Activated CD4-positive, CD25-positive, alpha-beta regulatory T cell (primary cell): ENCODE measurements at places on chromosomes 3 and 15.

DNA sequence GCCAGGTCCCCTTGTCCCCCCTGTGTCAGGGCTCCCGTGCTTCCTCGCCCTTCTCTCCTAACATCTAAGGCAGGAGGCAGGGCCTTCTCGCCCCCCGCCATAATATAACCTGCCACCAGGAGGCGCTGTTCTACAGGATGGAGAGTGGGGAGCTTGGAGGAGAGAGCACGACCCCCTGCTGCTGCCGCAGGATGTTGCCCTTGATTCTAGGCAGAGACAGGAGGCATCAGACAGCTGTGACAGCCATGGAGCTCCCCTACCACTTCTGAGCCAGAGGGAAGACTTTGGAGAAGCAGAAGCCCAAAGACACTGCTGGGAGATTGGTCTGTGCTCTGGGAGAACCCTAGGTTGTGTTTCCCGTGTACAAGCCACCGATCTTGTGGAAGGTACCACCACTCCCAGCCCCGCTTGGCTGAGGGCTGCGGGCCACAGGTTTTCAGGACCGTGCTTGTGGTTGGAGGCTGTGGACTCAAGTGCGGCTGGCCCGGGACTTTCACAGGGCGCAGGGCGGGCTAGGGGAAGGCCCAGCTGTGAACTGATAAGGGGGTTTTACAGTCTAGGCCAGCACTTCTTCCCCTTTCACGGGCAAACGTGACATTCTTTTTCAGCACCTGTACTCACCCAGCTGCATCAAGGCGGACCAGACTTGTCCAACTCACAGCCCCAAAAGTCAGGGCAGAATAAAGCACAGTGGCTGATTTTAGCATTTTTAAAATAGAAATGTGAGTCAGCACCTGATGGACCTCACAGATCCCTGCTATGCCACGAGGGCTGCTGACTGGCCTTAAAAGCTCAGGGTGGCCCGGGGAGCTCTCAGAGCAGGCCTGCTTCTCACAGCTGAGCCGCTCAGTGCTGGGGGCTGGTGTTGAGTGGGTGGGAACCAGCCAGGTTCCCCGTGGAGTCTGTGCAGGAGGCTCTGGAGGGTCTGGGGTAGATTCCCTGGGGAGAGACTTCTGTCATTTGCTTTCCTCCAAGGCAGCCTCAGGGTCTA is 2.6 kb upstream of the TIGIT start:
- peak; percentile 98 for DNase-seq

- DNase-seq, result no peak
These were observed 13.5 kb upstream of the TIPIN start for GRCh38 chr15:66369773-66370651.

DNA sequence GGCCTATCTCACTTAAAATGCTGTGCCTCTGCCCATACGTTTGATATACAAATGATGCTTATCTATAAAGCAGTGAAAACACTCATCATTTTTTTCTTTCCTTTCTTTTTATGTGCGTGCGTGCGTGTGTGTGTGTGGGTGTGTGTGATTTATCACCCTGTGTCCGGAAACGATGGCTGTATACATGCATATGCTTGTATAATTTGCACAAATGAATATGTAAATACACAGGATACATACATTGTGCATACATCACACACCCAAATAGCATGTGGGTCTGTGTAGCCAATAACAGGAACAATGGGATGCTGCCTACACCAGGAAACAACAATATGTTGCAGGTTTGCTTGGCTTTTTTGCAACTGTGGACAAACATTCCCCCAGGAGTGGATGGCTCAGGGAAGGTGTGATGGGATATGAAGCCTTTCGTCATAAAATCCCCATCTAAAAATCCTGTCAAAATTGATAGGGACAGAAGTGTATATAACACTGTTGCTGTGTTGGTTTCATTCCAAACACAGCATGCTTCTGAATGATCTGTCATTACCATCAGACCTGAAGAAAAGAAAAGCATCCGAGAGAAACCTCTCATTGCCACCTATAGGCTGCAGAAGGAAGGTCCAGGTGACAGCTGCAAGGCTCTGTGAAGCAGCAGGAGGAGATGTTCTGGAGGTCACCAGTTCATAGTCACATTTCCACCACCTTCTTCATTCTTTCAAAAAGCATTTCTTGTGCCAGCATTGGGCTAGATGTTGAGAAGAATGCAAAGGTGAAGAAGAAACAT is 503.9 kb upstream of the NR2F2 start:
- no peak for DNase-seq

DNA sequence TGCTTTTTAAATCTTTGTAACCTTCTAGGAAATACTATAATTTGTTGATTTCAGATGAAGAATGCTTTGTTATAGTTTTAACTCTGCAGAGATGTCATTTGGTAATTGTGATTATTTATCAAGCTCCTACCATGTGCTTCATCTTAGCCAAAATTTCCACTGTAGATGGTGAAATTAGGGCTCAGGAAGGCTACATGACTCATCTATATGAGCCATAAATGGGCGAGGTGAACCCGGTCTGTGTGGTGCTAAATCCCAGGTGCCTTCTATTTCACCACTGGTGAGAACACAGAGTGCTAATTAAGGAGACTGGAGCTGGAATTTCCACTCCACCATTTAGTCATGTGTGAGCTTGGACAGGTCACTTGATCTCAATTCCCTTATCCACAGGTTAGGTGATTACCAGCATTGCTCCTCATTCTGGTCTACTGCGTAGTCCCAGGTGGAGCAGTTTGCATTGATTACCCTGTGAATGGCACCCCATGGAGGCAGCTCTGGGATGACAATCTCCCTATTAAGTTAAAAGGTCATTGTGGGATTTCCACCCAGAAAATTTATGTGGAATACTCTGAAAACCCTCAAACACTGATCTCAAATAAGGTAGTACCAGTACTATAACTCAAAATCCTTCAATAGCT is 2.8 kb upstream of the CCR3 start:
- no peak for DNase-seq

DNA sequence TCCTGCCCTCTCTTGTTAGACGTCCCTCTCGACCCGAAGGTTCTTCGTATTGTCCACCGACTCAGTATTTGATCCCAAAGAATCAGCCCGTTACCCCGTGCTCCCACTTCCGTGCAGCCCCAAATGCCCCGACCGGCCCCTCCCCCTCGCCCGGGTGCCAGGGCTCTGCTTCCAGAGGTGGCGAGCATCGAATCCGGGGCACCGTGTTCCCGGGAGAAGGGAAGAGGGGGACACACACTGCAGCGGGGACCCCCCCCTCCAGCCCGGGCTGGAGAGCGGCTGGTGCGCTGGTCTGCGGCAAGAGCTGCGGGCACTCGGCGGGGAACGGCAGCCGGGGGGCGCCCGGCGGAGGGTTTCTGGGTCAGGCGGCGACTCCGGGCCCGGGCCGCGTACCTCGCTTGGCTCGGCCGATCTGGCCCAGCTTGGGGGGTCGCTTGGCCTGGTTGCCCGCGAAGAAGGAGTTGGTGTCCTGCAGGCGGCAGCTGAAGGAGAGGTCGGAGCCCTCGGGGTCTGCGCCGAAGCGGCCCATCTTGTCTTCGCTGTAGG is 556 bp downstream of the CAMK2N2 start:
- DNase-seq, result no peak

DNA sequence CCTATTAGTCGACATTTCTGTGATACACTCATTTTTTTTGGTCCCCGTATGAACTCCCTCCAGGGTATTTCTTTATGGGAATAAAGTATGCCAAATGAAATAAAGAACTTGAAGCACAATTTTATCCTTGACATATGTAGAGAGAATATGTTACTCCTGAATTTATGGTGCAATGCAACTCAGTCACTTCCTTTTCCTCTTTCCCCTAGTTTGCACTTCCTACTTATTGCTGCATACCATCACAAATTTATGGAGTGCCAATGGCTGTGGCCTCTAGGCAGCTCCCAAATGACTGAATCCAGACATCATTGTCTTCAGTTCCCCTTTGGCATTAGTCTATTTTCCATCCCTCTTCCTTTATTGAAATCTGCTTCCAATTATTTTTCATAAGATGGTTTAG is 403.5 kb downstream of the FHIT start:
- DNase-seq, result no peak

GRCh38 chr3:188246905-188247304 is 92.9 kb downstream of the LPP start:
- no peak for DNase-seq

GRCh38 chr15:83585601-83586335 is 68.2 kb upstream of the ADAMTSL3 start:
- no peak for DNase-seq

- no peak for DNase-seq
These were observed 141.7 kb downstream of the RPLP1 start for GRCh38 chr15:69593981-69594966.

GRCh38 chr15:25891081-25891480 is 28.0 kb upstream of the ATP10A start:
- DNase-seq, result no peak

DNA sequence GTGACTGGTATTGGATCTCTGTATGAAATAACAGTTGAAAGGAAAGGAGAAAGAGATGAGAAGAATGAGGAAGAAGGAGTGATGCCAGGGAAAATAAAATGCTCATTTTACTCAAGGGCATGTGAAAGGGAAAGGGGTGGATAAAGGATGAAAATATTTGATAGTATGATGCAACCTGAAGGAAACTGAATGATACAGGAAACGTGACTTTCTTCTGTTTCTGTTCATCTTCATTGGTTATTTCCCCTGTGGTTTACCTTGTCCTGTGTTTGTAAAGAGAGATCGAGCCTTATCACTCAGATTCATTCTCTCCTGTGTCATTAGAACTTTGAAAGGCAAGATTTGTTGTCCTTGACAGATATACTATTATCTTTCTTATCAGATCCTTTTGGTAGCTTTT is 243.6 kb upstream of the SLITRK3 start:
- DNase-seq, result no peak

GRCh38 chr3:157876556-157876955 is 229.7 kb downstream of the SHOX2 start:
- no peak for DNase-seq

GRCh38 chr3:193744048-193744821 is 151.2 kb downstream of the OPA1 start:
- no peak for DNase-seq

DNA sequence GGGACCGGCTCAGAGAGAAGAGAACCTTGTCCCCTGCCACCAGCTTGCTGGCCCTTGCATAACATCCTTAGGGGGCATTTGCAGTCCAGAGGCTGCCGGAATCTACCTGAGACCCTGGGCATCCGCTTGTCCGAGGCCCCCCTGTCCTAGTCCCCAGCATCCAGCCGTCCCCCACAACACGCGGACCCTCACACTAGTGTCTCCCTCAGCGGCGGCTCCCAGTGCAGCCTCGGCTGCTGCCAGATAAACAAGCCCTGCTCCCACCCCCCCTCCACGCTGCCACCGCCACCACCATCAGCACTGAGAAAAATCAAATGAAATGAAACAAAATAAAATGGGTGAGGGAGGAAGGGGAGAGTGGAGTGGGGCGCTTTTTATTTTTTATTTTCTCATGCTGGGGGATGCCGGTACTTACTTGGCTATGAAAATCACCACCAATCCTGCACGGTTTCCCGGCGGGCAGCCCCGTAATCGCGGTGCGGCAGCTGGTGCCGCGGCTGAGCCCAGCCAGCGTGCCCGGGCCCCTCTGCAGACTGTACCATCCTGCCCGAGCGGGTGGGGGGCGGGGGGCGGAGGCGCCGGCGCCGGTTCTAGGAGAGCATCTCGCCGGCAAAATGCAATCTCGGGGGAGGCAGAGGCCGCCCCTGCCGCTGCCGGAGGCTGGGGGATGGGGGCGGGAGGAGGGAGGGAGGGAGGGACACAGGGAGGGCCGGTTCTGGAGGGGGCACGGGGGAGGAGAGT is at the start of gene ATP2B2:
ATP2B2 (minus strand) TSS at position 537 of the 741 bp plus-strand sequence. CDS start 56,043 bp downstream, outside the sequence.
- DNase-seq, result no peak

- DNase-seq, result no peak
These were observed 1.2 kb downstream of the MANF start for GRCh38 chr3:51386159-51386851.

DNA sequence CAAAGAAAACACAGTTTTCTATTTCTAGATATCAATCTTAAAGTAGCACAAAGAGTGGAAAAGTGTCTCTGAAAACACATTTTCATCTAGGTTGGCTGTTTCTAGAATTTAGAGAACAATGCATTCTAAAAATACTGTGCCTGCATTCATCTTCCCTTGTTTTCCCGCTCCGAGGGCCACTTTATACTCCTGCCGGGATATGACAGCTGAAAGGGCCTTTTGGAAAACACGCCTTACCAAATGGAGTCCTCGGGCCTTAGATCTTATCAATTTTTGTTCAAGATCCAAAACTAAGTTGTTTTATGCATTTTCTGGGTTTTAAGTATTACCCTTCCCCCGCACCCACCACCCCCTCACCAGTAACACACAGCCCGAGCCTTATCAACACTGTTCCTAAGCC is 47.9 kb upstream of the ARHGEF3 start:
- DNase-seq, result no peak

DNA sequence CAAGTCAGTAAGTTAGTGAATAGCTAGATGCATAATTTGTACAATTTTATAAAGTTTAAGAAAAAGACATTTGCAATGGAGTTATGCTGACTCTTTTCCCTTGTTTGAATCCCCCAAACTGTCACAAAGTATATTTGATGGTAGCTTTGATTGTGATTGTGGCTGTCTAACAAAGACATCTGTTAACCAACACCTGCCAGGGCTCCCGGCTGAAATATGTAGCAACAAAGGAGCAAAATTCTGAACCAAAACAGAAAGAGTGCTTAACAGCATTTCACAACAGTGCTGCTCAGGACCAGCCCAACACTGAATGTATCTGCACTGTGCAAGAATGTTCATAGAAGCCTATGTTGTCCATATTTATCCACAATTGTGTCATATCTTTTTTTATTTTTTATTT is 39.4 kb downstream of the LEO1 start:
- DNase-seq, result no peak

- DNase-seq, result no peak
These were observed 19.0 kb downstream of the XYLB start for GRCh38 chr3:38365469-38366062.

DNA sequence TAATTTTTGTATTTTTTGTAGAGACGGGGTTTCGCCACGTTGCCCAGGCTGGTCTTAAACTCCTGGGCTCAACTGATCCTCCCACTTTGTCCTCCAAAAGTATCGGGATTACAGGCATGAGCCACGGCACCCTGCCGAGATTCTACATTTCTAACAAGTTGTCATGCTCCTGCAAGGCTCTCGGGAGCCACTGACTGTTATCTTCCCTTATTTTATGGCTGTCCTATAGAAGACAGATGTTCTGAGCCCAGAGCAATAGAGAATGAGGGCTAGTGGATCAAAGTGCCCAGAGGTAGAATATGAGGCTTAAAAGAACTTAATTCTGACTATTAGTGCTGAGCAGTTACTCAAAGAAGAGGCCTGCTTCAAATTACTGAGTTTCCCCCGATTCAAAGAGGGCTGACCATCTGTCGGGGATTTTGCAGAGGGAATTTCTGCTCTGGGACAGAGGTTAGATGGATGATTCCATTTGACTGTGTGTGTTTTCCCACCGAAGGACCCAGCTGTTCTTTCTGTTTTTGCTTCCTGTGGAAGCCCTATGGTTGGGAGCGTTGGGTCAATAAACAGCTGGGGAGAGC is 39.5 kb downstream of the ITPR1 start:
- DNase-seq, result no peak

DNA sequence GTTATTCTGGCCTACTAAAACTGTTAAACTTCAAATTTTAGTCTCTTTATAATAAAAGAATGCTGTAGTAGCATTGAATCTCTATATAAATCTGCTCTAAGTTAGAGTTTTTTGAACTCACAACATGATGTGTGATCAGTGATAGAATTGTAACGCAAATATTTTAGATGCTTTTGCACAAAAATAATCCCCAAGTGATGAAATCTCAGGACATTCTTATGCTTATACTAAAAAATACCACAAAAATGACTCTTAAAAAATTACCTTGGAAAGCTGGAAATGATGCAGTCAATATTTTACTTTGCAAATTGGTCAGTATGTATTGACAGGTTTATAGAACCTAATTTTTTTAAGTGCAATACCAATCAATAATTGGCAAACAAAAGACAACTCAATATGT is 375.3 kb downstream of the TBC1D5 start:
- no peak for DNase-seq
